Fibroblast of villous mesenchyme (primary cell): ENCODE measurements at places on chromosomes 6 and 20.

- DNase-seq = no peak
These were observed 31.3 kb downstream of the KLHL31 start for GRCh38 chr6:53634184-53634631.

DNA sequence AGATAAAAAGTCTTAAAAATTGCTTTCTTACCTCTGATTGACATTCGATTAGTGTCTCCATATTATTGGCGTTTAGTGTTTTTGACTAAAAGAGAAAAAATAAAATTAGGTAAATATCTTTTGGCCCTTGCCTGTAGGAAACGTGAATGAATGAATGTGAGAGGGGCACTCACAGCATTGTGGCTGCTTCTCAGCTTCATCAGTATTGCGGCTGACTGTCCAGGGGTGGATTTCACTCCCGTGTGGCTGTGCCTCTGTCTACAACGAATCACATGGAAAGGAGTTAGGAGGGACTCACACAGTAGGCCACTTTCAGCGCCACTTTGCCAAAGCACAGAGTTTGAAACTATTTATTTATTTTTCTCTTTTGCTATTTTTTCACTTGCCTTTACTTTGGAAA lies 844 bp downstream of the TAGAP start:
- DNase-seq = no peak

GRCh38 chr20:10543480-10543879 lies 108.4 kb downstream of the SLX4IP start:
- DNase-seq = no peak

- DNase-seq = no peak
These were observed 13.3 kb upstream of the PTPN1 start for GRCh38 chr20:50496773-50497385.

- DNase-seq = no peak
These were observed 603 bp upstream of the RAB23 start for GRCh38 chr6:57222743-57223077.

DNA sequence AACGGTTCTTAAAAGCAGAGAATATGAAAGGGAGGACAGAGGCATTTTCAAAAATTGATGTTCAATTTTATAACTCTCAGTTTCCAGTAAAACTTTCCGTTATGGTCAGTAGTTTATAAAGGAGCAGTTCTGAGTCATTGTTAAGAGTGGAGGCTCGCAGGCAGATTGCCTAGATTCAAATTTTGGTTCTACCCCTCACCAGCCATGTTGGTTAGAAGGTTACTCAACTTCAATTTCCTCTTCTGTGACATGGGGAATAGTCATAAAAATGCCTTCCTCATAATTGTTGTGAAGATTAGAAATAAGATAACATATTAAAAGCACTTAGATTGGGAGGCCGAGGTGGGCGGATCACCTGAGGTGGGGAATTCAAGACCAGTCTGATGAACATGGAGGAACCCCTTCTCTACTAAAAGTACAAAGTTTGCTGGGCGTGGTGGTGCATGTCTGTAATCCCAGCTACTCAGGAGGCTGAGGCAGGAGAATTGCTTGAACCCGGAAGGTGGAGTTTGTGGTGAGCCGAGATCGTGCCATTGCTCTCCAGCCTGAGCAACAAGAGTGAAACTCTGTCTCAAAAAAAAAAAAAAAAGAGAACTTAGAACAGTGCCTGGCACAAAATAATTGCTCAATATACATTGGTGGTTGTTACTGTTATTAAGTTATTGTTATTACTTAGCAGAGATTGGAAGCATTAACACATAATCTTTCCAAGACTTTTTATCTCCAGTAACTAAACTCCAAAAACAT lies 348.9 kb downstream of the NRN1 start:
- DNase-seq = no peak

DNA sequence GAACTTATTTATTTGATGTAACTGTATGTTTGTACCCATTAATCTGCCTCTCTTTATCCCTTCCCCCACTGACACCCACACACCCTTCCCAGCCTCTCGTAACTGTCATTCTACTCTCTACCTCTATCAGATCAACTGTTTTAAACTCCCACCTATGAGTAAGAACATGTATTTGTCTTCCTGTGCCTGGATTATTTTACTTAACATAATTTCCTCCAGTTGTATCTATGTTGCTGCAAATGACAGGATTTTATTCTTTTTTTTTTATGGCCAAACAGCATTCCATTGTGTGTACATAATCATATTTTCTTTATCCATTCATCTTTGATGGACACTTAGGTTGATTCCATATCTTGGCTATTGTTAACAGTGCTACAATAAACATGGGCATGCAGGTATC lies 49.3 kb downstream of the PHACTR2 start:
- no peak for DNase-seq

DNA sequence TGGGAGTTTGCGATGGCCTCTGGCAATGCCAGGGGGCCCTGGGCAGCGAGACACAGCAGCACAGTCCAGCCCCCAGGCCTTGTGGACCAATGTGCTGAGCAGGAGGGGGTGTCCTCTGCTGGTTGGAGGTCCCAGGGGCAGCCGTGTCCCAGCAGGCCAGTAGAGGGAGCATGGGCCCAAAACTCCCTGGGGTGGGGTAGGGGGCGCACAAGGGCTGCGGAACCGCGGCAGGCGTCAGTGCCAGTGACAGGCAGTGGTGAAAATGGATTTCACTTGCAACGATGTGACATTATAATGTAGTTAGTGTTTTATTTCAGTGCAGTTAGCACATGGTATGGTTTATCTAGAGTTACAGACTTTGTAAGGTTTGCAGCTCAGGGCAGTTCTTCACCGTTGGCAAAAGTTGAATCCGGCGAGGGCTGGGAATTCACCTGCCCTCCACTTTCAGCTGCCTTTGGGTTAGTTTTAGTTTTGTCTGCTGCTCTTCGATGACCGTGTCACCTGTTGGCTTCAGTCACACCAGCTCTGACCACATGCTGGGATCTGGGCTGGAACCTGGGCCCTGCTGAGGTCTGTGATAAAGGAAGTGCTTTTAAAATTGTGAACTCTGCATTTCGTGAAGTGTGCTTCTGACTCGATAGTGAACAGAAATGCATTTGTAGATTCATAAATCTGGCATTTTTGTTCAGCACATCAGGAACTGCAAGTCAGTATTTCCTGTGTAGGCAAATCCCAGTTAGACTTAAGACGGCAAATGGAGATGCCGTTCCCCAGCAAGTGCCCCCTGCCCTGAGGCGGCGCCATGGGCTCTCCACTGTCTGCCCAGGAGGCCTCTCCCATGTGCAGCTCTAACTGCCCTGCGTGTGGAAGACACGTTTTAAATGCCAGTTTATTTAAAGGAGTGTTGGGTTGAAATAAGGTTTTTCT lies 46.8 kb downstream of the PYGB start:
- peak; percentile 63 for DNase-seq
